ENCODE measurements at places on chromosomes 3 and 15. TPM values are rescaled to one million over a fixed set of nuclear protein-coding genes. Genes with fewer than 3 reads are reported as not detected.

The CHRD gene
- total RNA-seq: 7.4 TPM

The CMTM8 gene
- total RNA-seq: 0.12 TPM

The SPCS1 gene
- 59.9 TPM for total RNA-seq

The ARGFX gene
- not detected for total RNA-seq

The ALPK3 gene
- 0.11 TPM for total RNA-seq

The AMOTL2 gene
- total RNA-seq: 100 TPM
